NCI-H2107 (cell line): ENCODE measurements at places on chromosomes 7 and 10.

GRCh38 chr10:73136627-73137026, 26.4 kb downstream of the NUDT13 start:
- no peak for DNase-seq

DNA sequence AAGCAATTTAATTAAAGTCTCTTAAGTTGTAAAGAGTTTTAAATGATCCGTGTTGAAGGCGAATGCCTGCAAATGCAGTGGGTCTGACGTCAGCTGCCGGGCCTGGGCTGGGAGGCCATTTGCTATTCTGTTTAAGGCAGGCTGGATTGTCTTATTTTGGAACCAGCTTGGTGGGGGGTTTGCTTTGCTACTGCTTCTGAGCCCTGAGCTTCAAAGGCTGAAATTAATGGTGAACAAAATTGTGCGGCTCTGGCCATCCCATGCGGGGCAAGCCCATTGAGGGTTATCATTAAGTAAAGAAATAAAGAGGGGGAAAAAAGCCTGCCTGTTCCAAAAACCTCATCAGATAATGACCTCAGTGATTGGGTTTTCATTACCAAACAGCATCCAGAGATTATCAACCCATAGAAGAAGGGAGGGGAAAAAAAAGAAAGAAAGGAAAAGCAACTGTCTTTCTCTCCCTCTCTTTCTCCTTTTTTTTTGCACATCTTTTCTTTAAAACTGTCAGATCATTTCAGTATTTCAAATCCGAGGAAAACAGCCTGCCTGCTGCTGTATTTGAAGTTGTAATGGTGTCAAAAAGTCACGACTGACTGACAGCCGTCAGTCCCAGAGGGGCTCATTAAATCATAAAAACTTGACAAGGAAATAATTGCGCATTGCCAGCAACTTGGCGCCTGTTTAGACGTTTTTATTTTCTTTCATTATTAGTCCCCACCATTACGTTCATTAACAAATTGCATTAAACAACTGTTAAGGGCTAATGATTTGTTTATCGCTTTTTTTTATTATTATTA, 131.9 kb upstream of the TCF7L2 start:
- DNase-seq, result no peak

GRCh38 chr10:42242135-42242805, 396.1 kb downstream of the ZNF33B start:
- DNase-seq, result no peak

DNA sequence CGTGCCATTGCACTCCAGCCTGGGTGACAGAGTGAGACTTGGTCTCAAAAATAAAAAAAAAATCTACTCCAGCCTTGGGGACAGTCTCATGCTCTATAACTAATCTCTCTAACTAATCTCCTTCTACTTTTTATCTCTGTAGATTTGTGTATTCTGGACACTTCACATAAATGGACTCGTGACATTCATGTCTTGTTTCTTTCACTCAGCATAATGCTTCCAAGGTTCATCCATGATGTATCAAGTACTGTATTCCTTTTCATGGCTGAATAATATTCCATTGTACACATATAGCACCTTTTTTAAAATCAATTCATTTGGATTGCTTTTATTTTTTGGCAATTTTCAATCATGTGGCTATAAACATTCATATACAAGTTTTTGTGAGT, 9.8 kb upstream of the COL26A1 start:
- DNase-seq, result no peak

- no peak for DNase-seq
These were observed 185.3 kb downstream of the DIP2C start for GRCh38 chr10:504121-504611.

DNA sequence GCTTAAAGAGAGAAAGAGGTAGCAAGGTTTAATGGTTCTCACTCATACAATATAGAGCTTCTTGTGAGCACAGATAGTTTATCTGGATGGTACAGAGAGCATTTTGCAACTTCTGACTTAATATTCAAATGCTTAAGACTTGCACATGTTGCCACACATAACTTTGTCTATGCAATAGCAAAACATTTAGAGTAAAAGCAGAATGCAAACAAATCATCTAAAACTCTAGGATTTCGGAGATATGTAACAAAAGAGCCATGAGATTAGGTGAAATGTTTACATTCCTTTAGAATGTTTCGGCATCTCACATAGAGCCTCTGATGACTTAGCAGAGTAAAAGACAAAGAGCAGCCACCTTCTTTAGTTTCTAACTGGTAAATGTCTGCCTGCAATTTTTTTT, 717.1 kb upstream of the LRRN3 start:
- DNase-seq, result no peak

DNA sequence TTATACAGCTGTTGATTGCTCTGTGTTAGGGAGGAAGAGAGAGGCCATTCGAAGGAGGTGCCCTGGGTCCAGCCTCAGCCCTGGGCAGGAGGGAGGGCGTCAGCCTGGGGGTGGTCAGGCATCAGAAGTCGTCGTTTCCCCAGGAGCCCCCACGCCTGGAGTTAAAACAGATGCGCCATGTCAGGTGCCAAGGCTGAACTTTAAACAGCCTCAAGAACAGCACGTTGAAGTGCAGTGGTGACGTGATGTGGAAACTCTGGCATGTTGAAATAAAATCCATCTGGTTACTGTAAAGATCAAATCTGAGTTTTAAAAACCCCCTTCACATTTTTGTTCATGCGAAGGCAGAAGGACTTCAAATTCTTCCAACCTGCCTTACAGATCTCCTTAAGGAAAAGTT, 128.4 kb upstream of the PPP2R2D start:
- DNase-seq, result no peak

GRCh38 chr10:129942936-129943715, 20.9 kb downstream of the EBF3 start:
- DNase-seq, result no peak

DNA sequence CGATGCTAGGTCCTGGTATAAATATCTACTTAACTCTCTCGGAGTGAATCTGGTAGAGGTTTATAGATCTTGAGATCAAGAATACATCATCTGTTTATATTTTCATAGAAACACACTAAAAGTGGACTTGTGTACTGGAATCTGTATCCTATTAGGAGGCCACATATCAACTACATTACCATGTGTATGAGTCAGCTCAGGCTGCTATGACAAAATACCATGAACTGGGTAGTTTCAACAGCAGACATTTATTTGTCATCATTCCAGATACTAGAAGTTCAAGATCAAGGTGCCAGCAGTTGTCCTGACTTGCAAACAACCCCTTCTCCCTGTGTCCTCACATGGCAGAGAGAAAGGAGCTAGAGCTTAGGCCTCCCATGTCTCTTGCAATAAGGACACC, 113.9 kb upstream of the PFKP start:
- no peak for DNase-seq

- DNase-seq, result no peak
These were observed 205.0 kb downstream of the DIP2C start for GRCh38 chr10:484441-484924.

- peak; percentile 6 for DNase-seq
These were observed 83.8 kb upstream of the GPR26 start for GRCh38 chr10:123582084-123582989.
